Ascending aorta (tissue), 2 donors: ENCODE measurements at places on chromosomes 4 and X.
A peak's percentile ranks its signal among the peaks of the same experiment; 100 is the strongest.

- no peak for DNase-seq
- no peak overlapping the region for H3K4me3 ChIP-seq
- H3K4me1 ChIP-seq, result no peaks in the 10 kb centered on the region
- H3K27ac ChIP-seq, result peak overlapping the region; percentile 66
- no peaks in the 10 kb centered on the region for H3K36me3 ChIP-seq
- H3K27me3 ChIP-seq, result no peaks in the 10 kb centered on the region
Measured at GRCh38 chrX:32798990-32799389, 412.4 kb downstream of the DMD start.

DNA sequence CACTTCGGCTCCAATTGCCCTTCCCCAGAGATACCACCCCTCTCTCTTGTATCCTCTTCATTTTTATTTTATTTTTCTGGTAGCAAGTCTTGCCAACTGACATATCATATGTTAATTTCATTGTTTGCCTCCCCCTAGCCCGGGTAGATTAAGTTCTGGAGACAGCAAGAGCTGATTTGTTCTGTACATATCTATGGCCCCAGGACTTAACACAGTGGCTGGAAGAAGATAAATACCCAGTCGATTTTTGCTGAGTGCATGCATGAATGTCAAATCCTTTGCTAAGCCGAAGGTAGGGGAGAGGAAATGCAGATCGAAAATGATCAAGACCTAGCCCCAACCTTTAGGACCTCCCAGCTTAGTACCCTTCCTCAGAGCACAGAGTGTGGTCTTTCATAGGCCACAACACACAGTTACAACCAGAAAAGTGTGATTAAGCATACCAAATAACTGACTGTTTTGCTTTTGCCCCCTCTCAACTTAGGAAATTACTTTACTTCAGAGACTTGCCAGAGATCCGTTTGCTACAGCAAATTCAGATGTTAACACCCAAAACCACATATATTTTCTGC is 58.7 kb upstream of the KLF3 start:
- DNase-seq, result no peak
- no peaks in the 10 kb centered on the region for H3K4me1 ChIP-seq
- H3K36me3 ChIP-seq, result no peaks in the 10 kb centered on the region
- H3K27me3 ChIP-seq, result no peaks in the 10 kb centered on the region
- H3K27ac ChIP-seq, result no peak overlapping the region
- H3K4me3 ChIP-seq, result no peak overlapping the region

DNA sequence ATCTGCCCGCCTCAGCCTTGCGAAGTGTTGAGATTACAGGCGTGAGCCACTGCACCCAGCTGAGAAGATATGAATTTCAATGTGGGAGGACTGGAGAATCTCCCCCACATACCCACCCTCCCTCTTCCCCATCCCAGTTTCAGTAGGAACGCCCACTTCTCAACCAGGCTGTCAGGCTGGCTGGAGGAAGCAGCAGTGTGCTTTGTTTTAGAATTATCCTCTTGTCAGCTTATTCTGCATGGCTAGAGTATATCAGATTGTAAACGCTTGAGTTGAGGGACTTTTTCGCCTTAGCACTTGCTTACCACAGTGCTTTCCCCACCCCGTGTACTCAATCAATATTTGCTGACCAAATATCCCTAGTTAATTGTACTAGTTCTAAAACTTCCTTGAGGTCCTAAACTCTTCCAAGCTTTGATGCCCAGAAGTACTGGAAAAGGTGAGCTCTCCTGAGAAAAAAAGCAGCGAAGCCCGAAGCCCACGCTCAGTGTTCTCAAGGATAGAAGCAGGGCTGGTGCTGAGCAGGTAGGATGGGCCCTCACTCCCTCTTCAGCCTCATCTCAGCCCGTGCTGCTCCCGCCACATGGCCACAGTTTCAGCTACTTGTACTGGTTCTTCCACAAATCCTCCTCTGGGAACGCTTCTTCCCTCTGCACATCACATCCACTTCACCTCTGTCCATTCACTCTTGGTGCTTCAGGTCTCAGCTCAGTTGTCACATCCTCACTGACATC is 7.3 kb upstream of the ARHGAP10 start:
- H3K27me3 ChIP-seq, result no peaks in the 10 kb centered on the region
- DNase-seq, result no peak
- H3K4me3 ChIP-seq, result no peak overlapping the region
- H3K4me1 ChIP-seq, result peaks cover 4% of the 10 kb centered on the region
- H3K27ac ChIP-seq, result no peak overlapping the region

DNA sequence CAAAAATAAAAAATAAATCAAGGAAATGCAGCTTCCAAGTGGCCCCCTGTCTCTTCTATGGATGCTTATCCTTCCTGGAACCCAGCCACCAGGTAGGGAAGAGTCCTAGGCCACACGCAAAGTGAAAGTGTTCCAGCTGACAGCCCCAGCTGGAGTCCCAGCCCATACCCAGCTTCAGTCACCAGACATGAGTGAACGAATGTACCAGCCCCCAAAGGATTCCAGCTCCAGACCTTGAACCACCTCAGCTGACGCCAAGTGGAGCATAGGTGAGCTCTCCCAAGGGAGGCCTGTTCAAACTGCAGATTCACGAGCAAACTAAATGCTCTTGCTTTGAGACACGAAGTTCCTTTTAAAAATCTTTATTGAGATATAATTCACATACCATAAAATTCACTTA is 62.0 kb downstream of the BCOR start:
- H3K27ac ChIP-seq, result no peak overlapping the region
- no peak for DNase-seq
- no peak overlapping the region for H3K4me3 ChIP-seq
- H3K36me3 ChIP-seq, result no peaks in the 10 kb centered on the region

GRCh38 chrX:72126048-72126415 is 5.7 kb downstream of the RTL5 start:
- peak overlapping the region; percentile 77 for H3K27ac ChIP-seq
- H3K4me3 ChIP-seq, result no peak overlapping the region
- H3K4me1 ChIP-seq, result peaks cover 19% of the 10 kb centered on the region
